Endothelial cell of umbilical vein (primary cell): ENCODE measurements at places on chromosomes 5 and 9.

DNA sequence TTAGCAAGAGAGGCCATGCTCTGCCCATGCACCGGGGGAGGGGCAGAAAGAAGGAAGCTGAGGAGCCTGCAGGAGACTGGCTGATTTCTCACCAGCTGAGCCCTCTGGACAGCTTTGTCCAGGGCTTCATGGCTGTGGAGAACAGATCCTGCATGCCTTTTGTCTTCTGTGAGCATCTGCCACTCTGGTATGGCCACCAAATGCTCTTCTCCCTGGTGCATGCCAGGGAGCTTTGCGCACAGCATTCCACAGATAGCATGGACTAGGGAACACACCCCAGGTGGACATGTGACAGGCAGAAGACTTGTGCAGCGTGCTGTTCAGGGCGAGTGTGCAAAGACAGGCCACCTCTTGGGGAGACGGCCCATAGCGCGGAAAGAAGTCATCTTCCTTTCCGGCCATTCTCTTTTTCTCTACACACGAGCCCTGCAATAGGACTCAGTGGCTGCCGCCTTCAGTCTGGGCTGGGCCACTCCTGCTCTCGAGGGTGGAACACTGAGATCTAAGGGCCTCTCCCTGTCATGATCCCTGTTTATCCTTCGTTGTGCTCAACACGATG is 56.7 kb downstream of the GADD45G start:
- no peaks in the 10 kb centered on the region for H3K27me3 ChIP-seq
- H3K27ac ChIP-seq, result no peak overlapping the region
- DNase-seq, result no peak

- no peak overlapping the region for H3K4me3 ChIP-seq
- no peaks in the 10 kb centered on the region for H3K36me3 ChIP-seq
- DNase-seq, result no peak
Observed at GRCh38 chr9:102435427-102435826, 559.7 kb upstream of the CYLC2 start.

- H3K4me1 ChIP-seq, result no peaks in the 10 kb centered on the region
- H3K27me3 ChIP-seq, result no peaks in the 10 kb centered on the region
- peak; percentile 76 for DNase-seq
- H3K27ac ChIP-seq, result no peak overlapping the region
- no peaks in the 10 kb centered on the region for H3K36me3 ChIP-seq
Observed at GRCh38 chr9:385818-386398, 171.2 kb downstream of the DOCK8 start.

DNA sequence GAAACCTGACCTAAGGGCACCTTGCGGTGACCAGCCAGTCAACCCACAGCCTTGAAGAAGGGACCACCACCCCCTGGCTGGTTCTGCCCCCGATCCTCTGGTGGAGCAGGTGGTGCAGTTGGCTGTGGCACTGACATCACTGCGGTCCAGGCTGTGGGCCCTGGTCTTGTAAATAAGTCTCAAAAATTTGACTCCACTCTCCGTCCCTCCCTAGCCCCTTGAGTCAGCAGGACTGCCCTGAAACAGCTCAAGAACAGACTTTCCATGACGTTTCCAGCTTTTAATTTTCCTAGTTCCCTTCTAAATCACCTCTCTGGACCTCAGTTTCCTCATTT is 134.8 kb upstream of the BOD1 start:
- H3K4me1 ChIP-seq, result no peaks in the 10 kb centered on the region
- no peak for DNase-seq
- H3K36me3 ChIP-seq, result no peaks in the 10 kb centered on the region
- H3K27me3 ChIP-seq, result no peaks in the 10 kb centered on the region

GRCh38 chr9:105064248-105065097 is 136.5 kb upstream of the ABCA1 start:
- no peaks in the 10 kb centered on the region for H3K27me3 ChIP-seq
- H3K4me1 ChIP-seq, result no peaks in the 10 kb centered on the region
- H3K36me3 ChIP-seq, result no peaks in the 10 kb centered on the region
- H3K27ac ChIP-seq, result no peak overlapping the region
- no peak overlapping the region for H3K4me3 ChIP-seq
- peak; percentile 67 for DNase-seq

DNA sequence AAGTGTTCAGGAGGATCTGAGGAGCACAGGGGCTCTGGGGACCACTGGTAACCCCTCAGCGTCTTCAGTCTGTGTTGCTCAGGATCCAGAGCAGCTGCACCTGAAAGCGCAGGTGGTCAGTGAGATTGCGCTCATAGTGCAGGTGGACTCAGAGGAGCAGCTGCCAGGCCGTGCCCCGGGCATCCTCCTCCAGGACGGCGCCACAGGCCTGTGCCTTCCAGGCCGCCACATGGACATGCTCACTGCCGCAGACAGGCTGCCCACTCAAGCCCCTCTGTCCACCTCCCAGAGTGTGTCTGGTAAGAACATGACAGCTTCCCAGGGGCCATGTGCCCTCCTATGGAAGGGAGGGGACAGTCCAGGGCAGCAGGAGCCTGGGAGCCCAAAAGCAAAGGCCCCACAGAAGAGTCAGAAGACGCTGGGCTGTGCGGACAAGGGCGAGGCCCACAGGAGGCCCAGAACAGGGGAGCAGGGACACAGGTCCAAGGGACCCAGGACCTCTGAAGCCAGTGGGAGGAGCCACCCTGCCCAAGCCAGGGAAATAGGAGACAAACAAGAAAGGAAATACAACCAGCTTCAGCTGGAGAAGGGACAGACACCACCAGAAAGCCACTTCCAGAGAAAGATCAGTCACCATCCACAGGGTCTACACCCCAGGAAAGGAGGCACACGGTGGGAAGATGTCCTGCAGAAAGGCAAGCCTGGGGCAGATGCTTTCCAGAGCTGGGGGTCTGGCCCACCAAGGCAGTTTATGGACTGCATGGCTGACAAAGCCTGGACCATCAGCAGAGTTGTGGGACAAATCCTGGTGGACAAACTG is 5.2 kb downstream of the SPATA31E1 start:
- no peaks in the 10 kb centered on the region for H3K27me3 ChIP-seq
- H3K4me3 ChIP-seq, result no peak overlapping the region
- no peak overlapping the region for H3K27ac ChIP-seq
